ENCODE measurements at places on chromosomes 1 and 21. TPM values are rescaled to one million over a fixed set of nuclear protein-coding genes. Genes with fewer than 3 reads are reported as not detected.

- no peaks in the 10 kb centered on the region for H3K4me1 ChIP-seq
- H3K4me3 ChIP-seq: no peak overlapping the region
- no peaks in the 10 kb centered on the region for H3K27me3 ChIP-seq
- no peak for DNase-seq
Observed at GRCh38 chr1:113178522-113178921, 105.5 kb downstream of the LRIG2 start.

GRCh38 chr1:23101887-23102286 is 66.8 kb downstream of the LUZP1 start:
- no peaks in the 10 kb centered on the region for H3K27me3 ChIP-seq
- H3K27ac ChIP-seq: peak overlapping the region; percentile 61
- no peak for DNase-seq
- no peak overlapping the region for H3K4me3 ChIP-seq

GRCh38 chr1:178628637-178629251 is 96.3 kb upstream of the RALGPS2 start:
- no peak for DNase-seq
- no peak overlapping the region for H3K4me3 ChIP-seq
- H3K36me3 ChIP-seq: no peaks in the 10 kb centered on the region
- no peaks in the 10 kb centered on the region for H3K27me3 ChIP-seq
- H3K4me1 ChIP-seq: no peaks in the 10 kb centered on the region
- H3K27ac ChIP-seq: no peak overlapping the region

DNA sequence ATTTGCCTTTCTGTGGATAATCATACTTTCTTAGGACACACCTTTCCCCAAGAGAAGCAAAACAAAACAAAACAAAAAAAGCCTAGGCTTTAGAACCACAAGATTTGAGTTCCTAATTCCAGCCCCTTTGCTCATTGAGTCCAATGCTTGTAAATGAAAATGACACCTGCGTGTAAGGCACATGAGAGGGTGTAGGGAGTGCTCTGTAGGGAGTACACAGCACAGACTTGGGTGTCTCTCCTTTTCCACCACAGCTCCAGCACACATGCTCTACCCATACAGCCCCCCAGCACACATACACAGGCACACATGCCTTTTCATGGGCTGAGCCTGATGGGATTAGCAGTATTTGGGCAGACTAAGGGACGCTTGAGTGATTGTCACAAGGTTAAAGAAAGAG is 9.2 kb upstream of the NGF start:
- H3K27me3 ChIP-seq: no peaks in the 10 kb centered on the region
- no peak overlapping the region for H3K27ac ChIP-seq
- H3K4me3 ChIP-seq: no peak overlapping the region
- no peaks in the 10 kb centered on the region for H3K36me3 ChIP-seq
- DNase-seq: no peak

DNA sequence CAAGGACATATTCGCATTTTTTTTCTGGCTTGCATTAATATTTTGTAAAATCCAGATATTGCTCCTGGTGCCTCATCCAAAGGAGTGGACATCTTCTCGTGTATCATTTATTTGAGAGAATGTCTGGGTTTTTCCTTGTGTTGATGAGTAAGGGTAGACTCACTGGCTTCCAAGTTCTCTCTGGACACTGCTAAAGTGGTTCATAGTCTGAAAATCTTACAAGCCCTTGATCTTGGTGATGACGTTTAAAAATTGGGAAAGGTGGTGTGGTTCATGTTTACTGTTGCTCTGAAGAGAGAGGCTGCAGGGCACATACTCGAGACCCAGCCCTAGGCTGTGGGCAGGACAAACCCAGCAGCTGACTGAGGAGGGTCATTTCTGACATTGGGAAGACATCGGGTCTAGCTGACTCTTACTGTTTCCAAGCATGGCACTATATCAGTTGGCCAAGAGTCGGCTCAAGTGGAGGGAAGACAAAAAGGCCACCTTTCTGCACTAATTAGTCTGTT is 296.2 kb downstream of the LMX1A start:
- peaks cover 29% of the 10 kb centered on the region for H3K4me1 ChIP-seq
- no peak overlapping the region for H3K27ac ChIP-seq
- H3K4me3 ChIP-seq: no peak overlapping the region

- DNase-seq: peak; percentile 53
- no peaks in the 10 kb centered on the region for H3K36me3 ChIP-seq
- H3K4me3 ChIP-seq: no peak overlapping the region
- no peak overlapping the region for H3K27ac ChIP-seq
Observed at GRCh38 chr21:45869121-45870007, 112.2 kb upstream of the COL6A1 start.

DNA sequence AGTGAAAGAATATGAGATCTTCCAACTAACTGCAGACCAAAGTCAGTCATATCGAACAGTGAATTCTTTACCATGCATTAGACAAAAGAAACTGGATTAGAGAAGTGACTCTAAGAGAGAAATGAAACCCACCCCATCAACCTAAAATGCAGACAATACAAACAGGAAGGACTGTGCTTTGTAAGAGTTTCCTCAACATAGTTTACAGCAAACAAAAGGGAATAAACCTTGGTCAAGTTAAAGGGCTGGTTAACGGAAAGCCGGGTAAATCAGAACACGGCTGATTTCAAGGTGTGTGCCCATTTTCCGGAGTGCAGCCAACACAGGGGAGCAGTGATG is 39.2 kb downstream of the SIPA1L2 start:
- DNase-seq: no peak
- no peak overlapping the region for H3K27ac ChIP-seq
- H3K4me3 ChIP-seq: no peak overlapping the region
- peaks cover 22% of the 10 kb centered on the region for H3K4me1 ChIP-seq
- no peaks in the 10 kb centered on the region for H3K36me3 ChIP-seq

DNA sequence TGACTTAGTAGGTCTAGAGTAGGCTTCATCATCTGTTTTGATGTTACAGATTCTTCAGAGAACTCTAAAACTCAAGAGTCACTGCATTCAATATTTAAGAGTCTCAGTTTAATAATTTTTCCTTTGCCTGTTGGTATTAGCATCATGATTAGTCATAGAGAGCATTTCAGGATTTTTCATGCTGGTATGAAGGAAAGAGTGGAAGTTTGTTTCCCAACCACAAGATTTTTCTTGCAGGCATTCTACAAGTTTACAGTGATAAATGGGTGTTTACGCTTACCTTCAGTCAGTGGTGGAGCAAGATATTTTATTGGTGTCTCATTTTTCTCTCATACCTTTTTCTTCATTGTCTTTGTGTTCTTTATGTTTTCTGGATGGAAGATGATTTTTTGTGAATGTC is 58.4 kb upstream of the MYOCOS start:
- H3K4me1 ChIP-seq: no peaks in the 10 kb centered on the region
- DNase-seq: no peak
- H3K27ac ChIP-seq: no peak overlapping the region
- H3K36me3 ChIP-seq: peaks cover 28% of the 10 kb centered on the region
- H3K27me3 ChIP-seq: no peaks in the 10 kb centered on the region

DNA sequence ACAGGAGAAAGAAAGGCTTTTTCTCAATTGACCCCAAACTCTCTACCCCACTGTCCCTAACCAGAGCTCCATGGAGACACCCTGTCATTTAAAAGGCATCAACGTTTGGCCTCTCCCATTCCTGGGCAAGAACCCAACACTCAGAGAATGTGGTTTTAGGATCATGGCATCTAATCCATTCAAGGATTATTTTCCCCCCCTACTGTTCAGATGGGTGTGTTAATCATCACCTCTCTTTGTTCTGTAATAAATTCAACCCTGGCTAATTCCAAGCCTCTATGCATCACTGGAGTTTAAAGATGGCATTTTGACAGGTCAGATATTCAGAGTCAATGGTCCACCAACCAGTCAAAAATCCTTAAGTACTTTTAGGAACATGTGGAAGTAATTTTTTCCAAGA is 42.7 kb downstream of the TBX15 start:
- no peak overlapping the region for H3K27ac ChIP-seq
- DNase-seq: no peak
- H3K4me1 ChIP-seq: no peaks in the 10 kb centered on the region
- H3K27me3 ChIP-seq: no peaks in the 10 kb centered on the region

DNA sequence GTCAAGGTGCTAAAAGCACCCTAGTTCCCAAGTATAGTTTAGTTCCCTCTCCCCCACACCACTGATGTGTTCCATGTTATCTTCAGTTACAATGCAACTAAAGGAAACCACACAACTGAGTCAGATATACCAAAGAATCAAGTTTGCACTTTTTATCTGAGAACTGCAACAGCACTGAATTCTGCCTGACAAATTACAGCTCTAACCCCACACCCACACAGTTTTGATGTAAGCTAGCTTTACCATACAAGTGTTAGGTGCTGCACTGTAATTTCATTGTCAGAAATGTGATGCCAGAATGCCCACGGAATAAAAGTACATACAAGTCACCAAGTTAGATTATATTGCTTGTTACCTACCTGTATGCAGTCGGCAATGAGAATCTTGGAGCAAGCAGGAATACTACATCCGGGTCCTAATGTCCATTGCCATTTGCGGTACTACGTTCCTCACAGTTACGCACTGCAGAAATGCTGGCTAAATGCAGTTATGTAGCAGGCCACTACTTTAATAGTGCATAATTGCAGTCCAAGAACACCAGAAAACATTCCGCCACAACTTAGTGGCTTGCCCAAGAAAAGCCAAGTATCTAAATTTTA is 12.1 kb downstream of the SFPQ start:
- H3K4me3 ChIP-seq: no peak overlapping the region
- H3K27me3 ChIP-seq: no peaks in the 10 kb centered on the region
- H3K36me3 ChIP-seq: peaks cover 58% of the 10 kb centered on the region
- DNase-seq: no peak
- no peaks in the 10 kb centered on the region for H3K4me1 ChIP-seq
- H3K27ac ChIP-seq: no peak overlapping the region

DNA sequence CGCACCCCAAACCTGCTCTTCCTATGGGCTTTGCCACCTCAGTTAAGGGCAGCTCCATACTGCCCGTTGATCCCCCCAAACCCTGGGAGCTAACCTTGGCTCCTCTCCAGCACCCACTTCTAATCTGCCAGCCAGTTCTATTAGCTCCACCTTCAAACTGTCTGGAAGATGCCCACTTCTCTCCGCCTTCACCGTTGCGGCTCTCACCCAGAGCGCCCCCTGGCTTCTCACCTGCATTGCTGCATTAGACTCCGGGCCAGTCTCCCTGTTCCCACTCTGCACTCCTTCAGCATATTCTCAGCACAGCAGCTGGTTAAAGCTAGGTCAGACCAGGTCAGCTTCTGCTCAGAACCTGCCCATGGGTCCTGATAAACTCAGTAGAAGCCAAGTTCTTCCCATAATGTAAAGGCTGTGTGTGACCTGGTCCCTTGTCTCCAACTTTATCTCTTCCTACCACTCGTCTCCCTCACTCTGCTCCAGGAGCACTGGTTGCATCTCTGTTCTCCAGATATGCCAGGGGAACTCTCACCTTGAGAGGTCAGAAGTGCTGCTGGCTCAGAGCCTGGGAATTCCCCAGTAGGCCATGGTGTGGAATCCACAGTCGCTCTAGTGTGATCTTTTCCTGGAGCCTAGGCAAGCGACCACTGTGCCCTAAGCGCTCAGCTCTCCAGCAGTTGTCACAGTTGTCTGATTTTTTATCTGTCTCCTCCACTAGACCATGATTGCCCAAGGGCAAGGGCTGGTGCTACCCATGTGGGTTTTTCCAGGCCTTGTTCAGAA is 150.3 kb downstream of the HMGB4 start:
- H3K27me3 ChIP-seq: no peaks in the 10 kb centered on the region
- no peaks in the 10 kb centered on the region for H3K4me1 ChIP-seq
- no peaks in the 10 kb centered on the region for H3K36me3 ChIP-seq
- H3K27ac ChIP-seq: no peak overlapping the region

DNA sequence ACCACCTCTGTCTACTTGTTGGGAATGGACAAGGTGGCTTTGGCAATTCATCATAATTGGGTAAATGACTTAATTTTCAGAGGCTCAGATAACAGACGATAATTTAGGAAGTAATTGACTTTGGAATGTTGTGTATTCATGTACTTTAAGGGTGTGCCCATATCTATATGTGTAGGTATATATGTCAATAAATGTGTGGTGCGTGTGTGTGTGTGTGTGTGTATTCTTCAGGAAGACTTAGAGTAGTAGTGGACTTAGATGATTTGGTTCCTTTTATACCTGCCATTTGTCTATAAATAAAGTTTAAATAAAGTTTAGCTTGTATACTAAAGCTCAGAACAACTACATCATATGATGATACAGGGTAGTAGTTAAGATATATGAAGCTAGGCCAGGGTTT is 20.0 kb upstream of the JUN start:
- H3K27me3 ChIP-seq: no peaks in the 10 kb centered on the region
- H3K4me1 ChIP-seq: no peaks in the 10 kb centered on the region
- no peak overlapping the region for H3K27ac ChIP-seq
- H3K36me3 ChIP-seq: no peaks in the 10 kb centered on the region
- DNase-seq: no peak

DNA sequence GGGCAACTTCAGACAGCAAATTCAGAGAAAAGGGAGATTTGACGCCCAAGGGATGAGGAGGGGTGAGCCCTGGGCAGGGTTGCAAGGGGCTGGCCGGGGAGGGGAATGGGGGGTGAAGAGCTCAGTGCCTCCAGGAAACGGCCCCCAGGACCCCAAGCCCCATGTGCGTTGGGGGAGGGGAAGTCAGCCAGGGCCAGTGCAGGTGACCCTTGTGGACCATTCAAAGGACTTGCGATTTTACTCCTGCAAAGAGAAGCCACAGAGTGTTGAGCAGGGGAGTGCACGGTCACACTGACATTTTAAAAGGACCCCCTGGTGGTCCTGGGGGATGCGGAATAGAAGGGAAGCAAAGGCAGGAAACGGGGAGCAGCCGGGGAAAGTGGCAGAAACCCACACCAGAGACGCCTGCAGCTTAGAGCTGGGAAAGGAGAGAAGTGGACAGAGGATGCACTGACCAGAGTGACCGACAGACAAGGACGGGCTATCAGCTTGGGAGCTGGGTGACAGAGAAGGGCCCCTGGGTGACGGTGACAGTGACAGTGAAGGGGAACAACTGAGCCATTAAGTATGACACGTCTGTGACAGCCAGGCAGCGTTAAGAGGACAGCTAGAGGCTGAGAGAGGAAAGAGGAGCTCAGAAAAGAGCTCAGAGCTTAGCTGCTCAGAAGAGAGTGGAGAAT is 54.0 kb upstream of the TMEM51 start:
- H3K4me3 ChIP-seq: no peak overlapping the region
- H3K27me3 ChIP-seq: no peaks in the 10 kb centered on the region
- H3K4me1 ChIP-seq: no peaks in the 10 kb centered on the region
- no peak for DNase-seq
- no peaks in the 10 kb centered on the region for H3K36me3 ChIP-seq

- no peaks in the 10 kb centered on the region for H3K27me3 ChIP-seq
- no peak for DNase-seq
- H3K4me3 ChIP-seq: no peak overlapping the region
- peaks cover 62% of the 10 kb centered on the region for H3K36me3 ChIP-seq
Observed at GRCh38 chr1:202579806-202580205, 130.4 kb downstream of the SYT2 start.

Gene STRIP1
- 33.1 TPM for total RNA-seq

Gene ANKRD35
- 13.8 TPM for total RNA-seq

Gene ITGB2
- total RNA-seq: 55.9 TPM

All from sigmoid colon (tissue), 7 donors.